CD4-positive, alpha-beta T cell treated with Interleukin-21 for 1 hour (primary cell): ENCODE measurements at places on chromosomes 1 and 21.

DNA sequence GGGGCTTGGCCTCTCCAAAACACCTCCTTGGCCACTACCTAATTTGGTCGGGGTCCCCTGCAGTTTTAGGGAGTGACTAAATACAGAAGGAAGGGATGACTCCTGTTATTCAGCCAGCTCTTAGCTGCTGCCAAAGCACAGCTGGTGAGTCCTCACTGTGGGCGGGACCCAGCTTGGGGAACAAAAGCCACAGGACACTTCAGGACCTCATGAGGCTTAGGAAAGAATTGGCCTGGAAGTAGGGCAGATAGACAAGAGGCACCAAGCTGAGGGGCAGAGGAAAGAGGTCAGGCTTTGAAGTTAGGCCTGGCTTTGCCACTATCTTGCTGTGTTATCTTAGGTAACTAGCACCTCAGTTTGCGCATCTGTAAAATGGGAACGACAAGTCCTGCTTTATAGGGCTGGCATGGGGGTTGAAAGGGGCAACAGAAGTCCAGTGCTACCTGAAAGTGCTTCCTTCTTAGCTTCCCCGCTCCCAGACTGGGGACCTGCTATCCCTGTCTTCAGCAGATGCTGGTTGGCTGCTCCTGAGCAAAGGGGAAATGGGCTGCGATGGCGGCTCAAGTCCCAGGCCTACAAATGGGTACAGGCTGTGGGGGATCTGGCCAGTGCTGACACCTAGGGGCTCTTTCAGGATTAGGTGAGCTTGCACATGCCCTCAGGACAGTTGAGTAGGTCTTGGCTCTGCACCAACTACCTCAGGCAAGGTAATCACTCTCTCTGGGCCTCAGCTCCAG lies 15.7 kb downstream of the IFI6 start:
- DNase-seq: no peak

DNA sequence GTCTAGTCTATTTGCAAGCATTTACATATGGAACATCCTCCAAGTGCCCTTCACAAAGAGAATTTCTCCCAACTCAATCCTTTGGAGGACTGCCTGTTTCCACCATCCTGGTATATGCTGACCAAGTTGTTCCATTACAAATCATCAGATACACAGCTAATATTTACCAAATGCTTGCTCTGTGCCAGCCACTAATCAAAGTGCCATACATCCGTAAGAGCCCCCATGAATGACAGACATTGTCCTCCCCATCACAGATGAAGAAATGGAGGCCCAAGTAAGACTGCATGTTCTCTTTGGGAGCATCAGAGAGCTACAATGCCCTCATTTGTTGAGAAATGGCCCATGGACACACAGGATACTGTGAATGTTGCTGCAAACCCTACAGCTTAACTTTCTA lies 130.0 kb upstream of the BACE2 start:
- no peak for DNase-seq

DNA sequence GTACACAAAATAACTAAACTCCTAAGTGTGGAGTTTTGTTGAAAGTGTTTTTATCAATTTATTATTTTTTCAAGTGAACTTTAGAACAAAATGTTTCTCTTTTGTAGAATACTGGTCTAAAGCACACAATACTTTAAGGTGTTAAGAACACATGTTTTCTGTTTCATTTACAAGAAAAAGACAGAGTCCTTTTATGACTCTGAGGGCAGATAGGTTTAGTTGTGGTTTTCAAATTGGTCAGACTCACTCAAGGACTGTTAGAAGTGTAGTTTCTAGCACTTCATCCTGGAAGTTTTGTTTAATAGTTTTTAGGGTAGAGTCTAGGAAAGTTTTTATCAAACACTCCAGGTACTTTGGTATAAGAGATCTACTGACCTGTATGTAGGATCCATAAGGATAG lies 376.5 kb downstream of the LRRIQ3 start:
- no peak for DNase-seq

GRCh38 chr1:27979859-27980201 lies 20.1 kb downstream of the XKR8 start:
- DNase-seq: no peak

DNA sequence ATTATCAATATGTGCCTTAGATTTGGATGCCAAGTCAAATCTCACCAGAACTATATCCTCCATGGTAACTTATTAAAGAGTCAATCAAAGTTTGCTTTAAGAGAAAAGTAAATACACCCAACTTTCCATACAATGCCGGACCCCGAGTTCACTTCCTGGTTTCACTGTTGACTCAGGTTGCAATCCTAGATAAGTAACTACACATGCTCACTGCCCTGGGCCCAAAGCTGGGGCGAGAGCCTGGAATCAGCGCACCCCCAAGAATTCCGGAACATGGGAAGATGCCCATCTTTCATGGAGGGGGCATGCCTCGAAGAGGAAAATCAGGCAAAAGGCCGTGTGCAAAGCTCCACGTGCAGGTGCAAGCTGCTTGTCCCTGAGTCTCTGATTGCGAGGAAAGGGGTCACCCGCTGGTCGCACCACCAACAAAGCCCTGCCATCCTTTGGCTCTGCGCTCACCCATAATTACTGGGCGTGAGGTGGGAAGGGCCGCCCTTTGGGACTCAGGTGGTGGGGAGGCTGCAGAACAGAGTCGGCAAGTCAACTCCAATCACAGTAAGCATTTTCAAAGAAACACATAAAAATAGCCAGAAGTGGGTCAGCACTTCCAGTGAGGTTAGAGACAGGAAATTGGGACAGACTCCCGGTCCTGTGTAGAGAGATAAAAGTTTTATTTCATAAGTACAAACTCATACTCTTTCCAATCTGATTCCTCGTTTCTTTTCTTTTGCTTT lies 167.7 kb downstream of the TOMM20 start:
- no peak for DNase-seq

DNA sequence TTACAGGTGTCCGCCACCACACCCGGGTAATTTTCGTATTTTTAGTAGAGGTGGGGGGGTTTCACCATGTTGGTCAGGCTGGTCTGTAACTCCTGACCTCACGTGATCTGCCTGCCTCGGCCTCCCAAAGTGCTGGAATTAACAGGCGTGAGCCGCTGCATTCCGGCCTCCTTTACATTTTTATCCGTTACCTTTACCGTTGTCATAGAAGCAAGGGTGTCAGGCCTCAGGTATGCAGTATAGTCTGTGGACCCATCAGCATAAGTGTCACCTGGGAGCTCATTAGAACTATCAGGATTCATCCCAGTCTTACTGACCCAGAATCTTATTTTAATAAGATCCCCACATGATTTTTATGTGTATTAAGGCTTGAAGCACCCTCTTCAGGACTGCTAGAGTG lies 5.4 kb downstream of the CDC42 start:
- DNase-seq: no peak

GRCh38 chr1:159828581-159829272 lies 2.1 kb downstream of the SLAMF8 start:
- no peak for DNase-seq

DNA sequence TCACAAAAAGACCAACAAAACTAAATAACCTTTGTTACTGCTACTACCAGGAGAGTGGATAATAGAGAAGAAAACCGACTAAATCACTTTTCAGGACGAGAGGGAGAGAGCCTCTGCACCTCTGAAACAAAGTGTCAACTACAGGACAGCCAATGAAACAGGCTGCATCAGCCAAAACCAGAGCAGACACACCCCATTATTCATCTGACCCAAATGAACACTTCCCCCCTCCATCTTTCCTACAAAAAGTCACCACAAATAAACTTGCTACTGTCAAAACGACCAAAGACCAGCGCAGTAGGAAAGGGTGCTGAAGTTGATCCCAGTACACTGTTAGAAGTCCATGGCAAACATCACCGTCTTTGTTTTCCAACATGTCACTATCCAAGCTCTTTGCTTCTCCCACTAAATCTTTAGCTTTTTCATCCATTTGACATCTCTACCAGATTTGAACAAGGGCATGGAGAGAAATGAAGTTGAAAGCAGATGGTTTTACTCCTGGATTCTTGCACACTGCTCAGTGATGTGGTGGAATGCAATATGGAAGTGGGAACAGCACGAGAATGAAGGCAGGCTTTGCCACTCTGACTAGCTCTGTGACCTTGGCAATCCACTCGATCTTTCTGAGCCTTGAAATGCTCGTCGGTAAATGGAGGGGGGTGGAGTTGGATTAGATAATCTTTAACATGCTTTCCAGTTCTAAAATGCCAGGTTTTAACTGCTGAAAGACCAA lies 20.5 kb downstream of the DSTYK start:
- DNase-seq: no peak

DNA sequence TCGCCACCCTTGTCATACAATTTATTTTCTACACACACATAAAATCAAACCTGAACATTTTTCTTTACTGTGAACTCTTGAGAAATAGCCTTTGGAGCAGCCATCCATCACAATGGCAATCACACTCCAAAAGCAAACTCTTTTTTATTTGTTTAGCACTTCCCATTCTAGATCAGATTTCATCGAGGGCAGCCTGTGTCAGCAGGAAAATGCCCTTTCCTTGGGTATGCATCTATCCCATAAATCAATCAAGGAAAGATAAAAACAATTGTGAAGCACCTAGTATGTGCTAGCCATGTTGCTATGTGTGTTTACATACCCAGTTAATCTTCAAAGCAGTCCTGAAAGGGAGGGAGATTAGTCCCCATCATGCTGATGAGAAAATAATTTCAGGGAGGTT lies 484.1 kb upstream of the USP24 start:
- no peak for DNase-seq

- no peak for DNase-seq
Measured at GRCh38 chr1:79235301-79236002, 228.9 kb upstream of the ADGRL4 start.

DNA sequence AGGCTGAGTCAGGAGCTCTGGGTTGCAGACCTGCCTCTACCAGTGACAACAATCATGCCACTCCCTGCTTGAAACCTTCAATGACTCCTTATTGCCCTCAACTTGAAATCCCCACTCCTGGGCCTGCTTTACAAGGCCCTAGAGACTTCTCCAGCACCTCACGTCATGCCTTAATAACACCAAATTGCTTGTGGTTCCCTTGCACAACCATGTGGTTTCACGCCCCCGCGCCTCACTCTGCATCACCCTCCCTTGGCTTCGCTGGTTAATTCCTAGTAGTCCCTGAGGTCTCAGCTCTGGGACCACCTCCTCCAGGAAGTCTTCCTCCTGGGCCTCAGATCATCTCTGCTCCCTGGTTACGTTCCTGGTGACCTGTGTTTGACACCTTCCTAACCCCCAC lies 33.0 kb downstream of the EPHA2 start:
- DNase-seq: peak; percentile 45

DNA sequence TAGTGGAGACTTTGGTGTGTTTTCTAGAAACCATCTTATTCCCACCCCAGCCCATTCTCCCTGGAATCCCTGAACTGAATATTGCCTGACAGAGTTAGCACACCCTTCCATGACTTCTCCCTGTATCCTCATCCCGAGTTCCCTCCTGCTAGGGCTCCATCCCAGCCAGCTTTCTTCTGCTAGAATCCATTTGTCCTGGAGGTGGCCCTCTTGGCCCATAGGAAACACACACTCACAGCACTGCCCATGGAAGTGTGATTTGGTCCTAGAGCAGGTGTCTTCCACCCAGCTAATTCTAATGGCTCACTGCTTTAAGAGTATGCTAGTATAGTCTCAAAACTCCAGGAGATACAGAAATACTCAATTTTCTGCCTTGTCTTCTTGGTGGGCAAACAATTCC lies 4.1 kb downstream of the KRTAP15-1 start:
- no peak for DNase-seq

- DNase-seq: no peak
Measured at GRCh38 chr21:43847301-43847700, 17.7 kb upstream of the AGPAT3 start.

DNA sequence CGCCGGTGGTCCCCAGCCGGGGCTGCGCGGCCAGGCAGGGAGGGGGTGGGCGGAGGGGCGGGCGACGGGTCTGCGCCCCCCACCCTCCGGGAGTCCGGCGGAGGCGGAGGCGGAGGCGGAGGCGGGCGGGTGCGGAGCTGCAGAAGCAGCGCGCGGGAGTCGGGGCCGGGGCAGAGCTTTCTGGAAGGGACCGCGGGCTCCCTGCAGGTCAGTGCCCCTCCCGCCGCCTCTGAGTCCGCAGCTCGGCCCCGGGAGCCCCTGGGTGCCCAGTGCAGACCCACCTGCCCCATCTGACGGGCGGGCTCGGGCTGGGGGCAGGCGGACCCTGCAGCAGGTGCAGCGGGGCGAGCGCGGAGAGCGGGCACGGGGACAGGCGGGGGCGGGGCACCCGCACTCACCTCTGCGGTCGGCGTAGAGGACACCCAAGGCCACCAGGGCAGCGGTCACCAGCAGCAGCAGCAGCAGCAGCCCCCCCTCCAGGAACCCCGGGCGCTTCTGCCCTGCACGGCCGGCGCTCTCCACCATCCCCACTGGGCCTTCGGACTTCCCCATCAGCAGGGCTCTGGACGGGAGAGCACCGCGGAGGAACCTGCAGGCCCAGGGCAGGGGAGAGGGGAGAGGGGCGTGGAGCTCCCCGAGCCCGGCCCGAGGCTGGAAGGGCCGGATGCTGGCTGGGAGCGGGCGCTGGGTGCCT lies 3.7 kb downstream of the MMEL1 start:
- DNase-seq: no peak

GRCh38 chr1:41513383-41513735 lies 28.9 kb upstream of the EDN2 start:
- DNase-seq: no peak

GRCh38 chr1:64236541-64236954 lies 33.1 kb downstream of the UBE2U start:
- DNase-seq: no peak

- DNase-seq: no peak
Measured at GRCh38 chr1:154434346-154435085, 29.4 kb downstream of the IL6R start.

DNA sequence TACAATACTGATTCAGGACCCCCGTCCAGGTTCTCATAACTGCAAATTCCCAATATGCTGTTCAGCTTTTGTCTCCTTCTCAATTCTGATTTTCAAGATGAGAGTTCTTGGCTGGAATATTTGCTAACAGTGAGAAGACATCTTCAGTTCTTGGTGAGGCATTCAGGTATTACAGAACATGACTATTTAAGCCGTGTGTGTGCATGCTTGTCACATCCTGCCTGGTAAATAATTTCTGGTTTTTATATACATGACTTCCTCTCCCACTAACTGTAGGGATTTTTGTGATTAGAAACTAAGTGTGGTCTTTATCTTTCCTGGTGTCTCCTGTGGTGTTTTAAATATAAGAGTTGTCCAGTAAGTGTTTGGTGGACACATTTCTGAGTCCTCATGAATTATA lies 10.2 kb upstream of the SLC19A2 start:
- no peak for DNase-seq
